ENCODE measurements at places on chromosomes 3 and 15.

- peak; percentile 13 for DNase-seq
Measured at GRCh38 chr3:17195192-17195611, 310.4 kb downstream of the PLCL2 start.

DNA sequence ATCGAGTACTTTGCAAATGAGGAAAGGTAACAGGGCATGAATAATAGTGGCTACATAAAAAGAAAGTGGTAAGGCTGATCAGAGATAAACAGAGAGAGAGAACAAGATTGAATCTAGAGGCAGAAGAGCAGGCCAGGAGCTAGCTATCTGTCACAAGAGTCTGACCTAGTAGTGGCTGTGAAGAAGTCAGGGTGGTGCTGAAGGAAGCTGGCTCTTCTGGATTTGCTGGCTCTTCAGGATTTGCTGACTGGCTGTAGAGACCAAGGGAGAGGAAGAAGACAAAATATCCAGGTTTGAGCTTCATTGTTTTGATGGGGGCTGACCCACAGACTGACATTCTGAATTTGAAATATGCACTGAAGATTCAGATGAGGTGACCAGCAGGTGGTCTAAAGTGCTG is 142.3 kb downstream of the SSR3 start:
- DNase-seq, result no peak

- no peak for DNase-seq
Measured at GRCh38 chr3:144968750-144969350, 997.2 kb downstream of the DIPK2A start.

- no peak for DNase-seq
Measured at GRCh38 chr3:73668391-73668790, 43.6 kb upstream of the PDZRN3 start.

DNA sequence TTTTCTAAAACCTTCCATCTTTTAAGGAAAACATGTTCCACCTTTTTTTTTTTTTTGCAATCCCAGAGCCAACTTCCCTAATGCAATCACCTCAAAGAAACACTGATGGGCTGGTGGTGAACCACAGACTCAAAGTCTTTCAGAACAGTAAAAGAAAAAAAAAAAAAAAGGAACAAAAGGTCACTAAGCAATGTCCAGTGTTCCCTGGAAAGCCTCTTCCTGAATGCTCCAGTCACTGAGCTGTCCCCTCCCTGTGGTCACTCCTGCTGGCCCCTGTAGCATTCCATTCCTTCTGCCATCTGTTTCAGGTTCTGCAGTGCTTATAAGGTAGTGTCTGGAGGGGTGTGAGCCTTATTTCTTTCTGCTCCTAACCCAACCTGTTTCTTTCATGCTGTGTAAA is 53.3 kb downstream of the AAGAB start:
- DNase-seq, result no peak

DNA sequence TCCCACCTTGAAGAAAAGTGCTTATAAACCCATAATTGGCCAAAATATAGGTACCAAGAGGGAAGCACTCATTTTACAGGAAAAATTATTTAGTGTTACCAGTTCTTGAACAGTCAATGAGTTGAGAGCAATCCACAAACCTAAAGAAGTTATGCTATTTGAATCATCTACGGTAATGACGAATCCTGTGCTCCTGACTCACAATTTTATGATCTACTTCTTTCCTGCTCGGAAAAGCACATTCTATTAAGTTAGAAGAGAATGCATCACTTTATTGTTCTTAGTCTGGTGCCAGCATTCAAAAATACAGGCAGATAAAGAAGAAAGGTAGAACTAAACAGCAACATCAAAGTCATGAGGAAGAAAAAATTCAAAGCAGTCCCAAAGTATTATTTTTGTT is 33.2 kb downstream of the CHRM5 start:
- no peak for DNase-seq

DNA sequence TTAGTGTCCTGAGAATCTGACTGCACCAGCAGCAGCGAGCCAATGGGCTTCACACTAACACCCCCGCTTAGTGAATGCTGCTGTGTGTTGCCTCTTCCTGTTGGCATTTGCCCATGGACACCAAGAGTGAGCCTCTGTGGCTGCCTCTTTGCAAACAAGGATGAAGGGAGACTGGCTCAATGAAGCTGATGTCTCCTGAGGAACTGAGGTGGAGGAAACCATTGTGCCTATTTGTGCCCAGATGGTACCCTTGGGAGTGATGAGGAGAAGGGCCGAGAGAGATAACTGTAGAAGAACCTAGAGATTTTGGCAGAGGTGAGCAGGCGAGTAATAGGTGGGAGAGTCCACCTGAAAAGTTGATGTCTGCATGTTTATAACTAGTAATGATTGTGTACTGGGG is 51.2 kb downstream of the IL20RB start:
- no peak for DNase-seq

- DNase-seq, result no peak
Measured at GRCh38 chr3:67015702-67016484, 17.8 kb downstream of the KBTBD8 start.

Data from HL-60 (cell line).